A172 (cell line): ENCODE measurements at places on chromosomes 13 and 19. TPM values are rescaled to one million over a fixed set of nuclear protein-coding genes. Genes with fewer than 3 reads are reported as not detected.

HSH2D gene
- total RNA-seq = not detected in 2 replicates

EFNB2 gene
- 7.8 and 8.1 TPM in 2 replicates for total RNA-seq

SHISA7 gene
- total RNA-seq = not detected in 2 replicates

ONECUT3 gene
- not detected in 2 replicates for total RNA-seq

PSG6 gene
- total RNA-seq = not detected in 2 replicates

ZNF799 gene
- total RNA-seq = 4.9 and 7.5 TPM in 2 replicates

CEACAM19 gene
- total RNA-seq = not detected in 2 replicates

GSX1 gene
- not detected in 2 replicates for total RNA-seq

SIGLEC5 gene
- not detected in 2 replicates for total RNA-seq

LGALS14 gene
- not detected in 2 replicates for total RNA-seq

ATP1A3 gene
- total RNA-seq = 0.76 and 0.86 TPM in 2 replicates

TRPC4 gene
- 0.26 and 0.46 TPM in 2 replicates for total RNA-seq

VSTM1 gene
- total RNA-seq = not detected in 2 replicates

TPGS1 gene
- 44.3 and 104 TPM in 2 replicates for total RNA-seq

PTPRH gene
- 12.3 and 18.4 TPM in 2 replicates for total RNA-seq

SPINT2 gene
- 0.41 and 0.60 TPM in 2 replicates for total RNA-seq

SYCN gene
- total RNA-seq = not detected in 2 replicates

GRIK5 gene
- 0.76 and 1.9 TPM in 2 replicates for total RNA-seq

KLK12 gene
- total RNA-seq = not detected in 2 replicates

SYT3 gene
- 1.9 and 2.2 TPM in 2 replicates for total RNA-seq

LAIR1 gene
- total RNA-seq = not detected in 2 replicates

ZNF132 gene
- total RNA-seq = 0.03 and 0.19 TPM in 2 replicates

PRR12 gene
- 2.3 and 4.7 TPM in 2 replicates for total RNA-seq

TTC9B gene
- total RNA-seq = 0.29 TPM in 1 of 2 replicates, not detected in the other

WBP4 gene
- total RNA-seq = 10.6 and 11.9 TPM in 2 replicates

ZIM2 gene
- not detected in 2 replicates for total RNA-seq

RPL21 gene
- total RNA-seq = 908 and 920 TPM in 2 replicates

PSG2 gene
- 0.19 TPM in 1 of 2 replicates, not detected in the other for total RNA-seq

DCLK1 gene
- 12.6 and 13.6 TPM in 2 replicates for total RNA-seq

NLRP11 gene
- 2.5 and 4.9 TPM in 2 replicates for total RNA-seq

BCL2L12 gene
- total RNA-seq = 21.8 and 24.5 TPM in 2 replicates

DLEU7 gene
- not detected in 2 replicates for total RNA-seq

ZNF486 gene
- 6.6 and 8.8 TPM in 2 replicates for total RNA-seq

CEACAM3 gene
- not detected in 2 replicates for total RNA-seq

CFAP97D2 gene
- total RNA-seq = not detected in 2 replicates

CYP4F11 gene
- total RNA-seq = 0.62 and 2.2 TPM in 2 replicates

VSIG10L gene
- 0.31 and 0.79 TPM in 2 replicates for total RNA-seq

BST2 gene
- 0.29 and 1.7 TPM in 2 replicates for total RNA-seq

KLC3 gene
- total RNA-seq = not detected in 2 replicates

SLC7A1 gene
- total RNA-seq = 19.3 and 20.2 TPM in 2 replicates

ZNF439 gene
- 0.14 TPM in 1 of 2 replicates, not detected in the other for total RNA-seq

LRRC63 gene
- total RNA-seq = 0.22 and 0.29 TPM in 2 replicates

RASL11A gene
- total RNA-seq = 4.0 and 5.3 TPM in 2 replicates

DIAPH3 gene
- 25.6 and 27.1 TPM in 2 replicates for total RNA-seq

RNF225 gene
- not detected in 2 replicates for total RNA-seq

WDR88 gene
- total RNA-seq = not detected in 2 replicates

PGLYRP2 gene
- not detected in 2 replicates for total RNA-seq
